ENCODE measurements at places on chromosomes 5 and 9. TPM values are rescaled to one million over a fixed set of nuclear protein-coding genes. Genes with fewer than 3 reads are reported as not detected.

The TUBB4B gene
- total RNA-seq, result 188 TPM

DNA sequence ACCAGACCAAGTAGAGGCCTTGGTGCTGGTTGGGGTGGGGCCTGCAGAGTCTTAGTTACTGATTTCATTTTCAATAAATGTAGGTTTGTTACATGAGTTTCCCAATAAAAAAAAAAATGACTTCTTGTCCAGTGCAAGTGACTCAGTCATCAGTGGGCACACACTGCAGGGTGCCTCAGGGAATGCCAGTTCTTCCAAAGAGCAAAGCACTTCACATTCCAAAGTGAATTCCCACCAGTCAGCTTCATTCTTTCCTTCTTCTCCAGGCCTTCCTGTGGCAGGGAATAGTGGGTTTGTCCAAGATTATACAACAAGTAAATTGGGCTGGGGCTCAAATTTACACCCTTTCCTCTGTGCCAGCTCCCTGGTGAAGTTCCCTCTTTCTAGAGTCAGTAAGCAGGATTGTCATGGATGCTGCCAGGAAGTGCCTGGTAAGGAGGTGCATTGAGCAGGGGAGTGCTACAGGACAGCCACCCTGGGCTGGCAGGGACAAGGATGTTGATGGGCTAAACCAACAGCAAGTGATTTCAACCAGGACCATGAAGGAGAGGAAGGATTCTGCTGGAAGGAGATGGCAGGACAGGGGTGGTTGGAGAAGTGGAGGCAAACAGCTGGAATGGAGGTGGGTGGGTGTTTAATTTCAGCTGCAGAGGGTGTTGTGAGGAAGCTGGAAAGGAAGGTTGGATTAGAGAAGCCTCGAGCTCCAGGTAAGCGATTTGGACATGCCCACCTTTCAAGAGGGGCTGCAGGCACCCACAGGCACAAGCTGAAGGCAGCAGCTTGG is 3.7 kb upstream of the B4GALT7 start:
- no peak for DNase-seq
- no peak overlapping the region for H3K4me3 ChIP-seq
- H3K4me1 ChIP-seq, result peaks cover 4% of the 10 kb centered on the region
- no peaks in the 10 kb centered on the region for H3K36me3 ChIP-seq
- no peaks in the 10 kb centered on the region for H3K27me3 ChIP-seq
- H3K27ac ChIP-seq, result no peak overlapping the region

DNA sequence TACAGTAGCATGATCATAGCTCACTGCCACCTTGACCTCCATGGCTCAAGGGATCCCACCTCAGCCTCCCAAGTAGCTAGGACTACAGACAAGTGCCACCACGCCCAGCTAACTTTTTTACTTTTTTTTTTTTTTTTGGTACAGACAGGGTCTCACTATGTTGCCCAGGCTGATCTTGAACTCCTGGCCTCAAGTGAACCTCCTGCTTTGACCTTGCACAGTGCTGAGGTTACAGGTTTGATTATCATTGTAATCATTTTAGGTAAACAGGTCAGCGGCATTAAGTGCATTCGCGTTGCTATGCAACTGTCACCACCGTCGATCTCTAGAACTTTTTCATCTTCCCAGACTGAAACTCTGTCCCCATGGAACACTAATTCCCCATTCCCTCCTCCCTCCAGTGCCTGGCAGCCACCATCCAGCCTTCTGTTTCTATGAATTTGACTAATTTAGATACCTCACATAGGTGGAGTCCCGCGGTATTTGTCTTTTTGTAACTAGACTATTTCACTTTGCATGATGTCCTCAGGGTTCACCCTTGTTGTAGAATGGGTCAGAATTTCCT is 5.8 kb upstream of the CARD19 start:
- H3K27ac ChIP-seq, result no peak overlapping the region
- no peaks in the 10 kb centered on the region for H3K4me1 ChIP-seq
- no peaks in the 10 kb centered on the region for H3K36me3 ChIP-seq
- DNase-seq, result peak; percentile 50
- no peaks in the 10 kb centered on the region for H3K27me3 ChIP-seq

DNA sequence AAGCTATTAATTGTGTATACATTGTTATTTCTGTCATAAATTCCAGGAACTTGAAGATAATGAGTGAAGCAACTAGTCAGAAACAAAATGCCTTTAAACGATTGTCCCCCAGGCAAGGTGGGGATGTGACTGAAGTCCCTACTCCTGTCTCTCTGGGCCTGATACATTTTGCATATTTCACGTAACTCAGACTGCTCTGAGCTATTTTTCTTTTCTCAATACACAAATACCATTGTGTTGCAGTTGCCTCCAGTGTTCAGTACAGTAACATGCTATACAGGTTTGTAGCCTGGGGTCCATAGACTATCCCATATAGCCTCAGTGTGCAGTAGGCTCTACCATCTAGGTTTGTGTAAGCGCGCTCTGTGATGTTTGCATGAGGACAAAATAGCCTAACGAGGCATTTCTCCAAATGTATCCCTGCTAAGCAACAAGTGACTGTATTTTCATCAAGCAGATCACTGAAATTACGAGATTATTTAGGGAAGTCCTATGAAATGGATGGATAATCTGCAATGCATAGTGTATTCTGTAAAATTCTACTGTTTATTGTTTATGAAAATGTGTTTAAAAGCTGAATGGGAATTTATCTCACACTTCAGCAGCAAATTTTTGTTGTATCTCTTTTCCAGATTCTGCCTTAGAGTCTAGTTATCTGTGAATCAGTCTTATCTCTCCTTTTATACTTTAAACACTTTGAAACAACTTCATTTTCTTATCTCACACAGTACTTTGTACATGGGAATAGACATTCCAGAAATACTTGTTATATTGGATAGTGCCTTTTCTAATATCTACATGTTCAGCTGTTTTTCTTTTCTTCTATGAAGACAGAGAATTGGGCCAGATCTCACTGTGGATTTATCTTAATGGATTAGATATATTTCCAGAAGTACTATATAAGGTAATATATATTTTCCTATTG is 150.5 kb downstream of the CD180 start:
- no peak overlapping the region for H3K4me3 ChIP-seq
- H3K27me3 ChIP-seq, result no peaks in the 10 kb centered on the region
- H3K4me1 ChIP-seq, result no peaks in the 10 kb centered on the region
- H3K36me3 ChIP-seq, result no peaks in the 10 kb centered on the region
- H3K27ac ChIP-seq, result no peak overlapping the region
- no peak for DNase-seq

- no peak overlapping the region for H3K4me3 ChIP-seq
- H3K36me3 ChIP-seq, result no peaks in the 10 kb centered on the region
- no peak for DNase-seq
- H3K4me1 ChIP-seq, result peaks cover 10% of the 10 kb centered on the region
- no peak overlapping the region for H3K27ac ChIP-seq
- no peaks in the 10 kb centered on the region for H3K27me3 ChIP-seq
Observed at GRCh38 chr9:136054146-136054545, 40.9 kb downstream of the NACC2 start.

- no peaks in the 10 kb centered on the region for H3K4me1 ChIP-seq
- no peak for DNase-seq
- no peaks in the 10 kb centered on the region for H3K36me3 ChIP-seq
Observed at GRCh38 chr9:37582548-37583157, 6.5 kb upstream of the FBXO10 start.

Data from breast epithelium (tissue), 4 donors.